Renal cortex interstitium (tissue), 15 donors: ENCODE measurements at places on chromosomes 13 and 19. TPM values are rescaled to one million over a fixed set of nuclear protein-coding genes. Genes with fewer than 3 reads are reported as not detected.

- peak; percentile 42 for DNase-seq
Observed at GRCh38 chr19:47839913-47840312, 18.2 kb downstream of the CRX start.

GRCh38 chr19:2546128-2547032 is 70.5 kb downstream of the GADD45B start:
- DNase-seq = no peak

DNA sequence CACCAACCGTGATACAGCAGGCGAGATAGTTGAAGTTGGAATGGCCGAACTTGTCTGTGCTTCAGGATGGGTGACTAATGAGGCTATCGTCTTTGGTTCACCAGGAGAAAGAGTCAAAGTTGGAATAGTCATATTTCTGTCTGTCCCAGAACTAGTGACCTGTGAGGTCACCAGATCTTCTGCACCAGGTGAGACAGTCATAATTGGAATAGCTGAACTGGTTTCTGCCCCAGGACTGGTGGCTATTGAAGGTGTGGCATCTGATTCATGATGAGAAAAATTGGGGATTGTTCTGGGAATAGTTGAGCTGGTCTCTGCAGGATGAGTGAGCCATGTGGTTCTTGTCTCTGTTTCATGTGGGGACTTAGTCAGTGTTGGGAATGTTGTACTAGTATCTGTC is 71.6 kb downstream of the MUC16 start:
- DNase-seq = no peak

DNA sequence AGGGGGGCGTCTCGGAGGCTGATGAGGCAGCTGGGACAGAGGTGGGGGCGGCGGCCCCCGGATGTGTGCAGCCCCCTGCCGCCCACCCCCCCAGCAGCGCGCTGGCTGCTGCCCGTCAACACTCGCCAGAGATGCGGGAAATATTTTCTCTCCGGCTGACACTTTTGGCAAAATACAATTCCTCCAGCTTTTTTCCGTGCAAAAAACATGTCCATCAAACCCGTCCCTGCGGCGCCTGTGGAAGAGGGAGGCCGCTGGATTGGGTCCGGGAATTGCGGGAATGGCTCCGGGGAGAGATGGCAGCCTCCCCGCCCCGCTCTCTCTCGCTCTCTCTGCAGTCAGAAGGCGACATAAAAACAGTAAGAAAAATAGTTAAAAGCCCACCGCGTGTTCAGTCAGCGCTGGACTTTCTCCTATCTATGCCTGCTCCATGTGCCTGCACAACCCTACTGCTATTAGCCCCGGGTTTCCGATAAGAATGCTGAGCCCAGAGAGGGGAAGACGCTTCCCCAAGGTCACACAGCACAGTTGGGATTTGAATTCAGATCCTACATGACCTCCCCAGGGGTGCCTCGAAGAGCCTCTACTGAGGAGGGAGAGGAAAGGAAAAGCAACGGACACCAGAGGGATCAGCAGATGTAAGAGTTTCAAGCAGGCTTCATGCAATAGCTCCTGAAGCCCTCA is 23.2 kb downstream of the ZNRF4 start:
- no peak for DNase-seq

Gene TEX101
- not detected for polyA plus RNA-seq

Gene ZNF222
- polyA plus RNA-seq = 11.4 TPM
